ENCODE measurements at places on chromosomes 4 and X.

DNA sequence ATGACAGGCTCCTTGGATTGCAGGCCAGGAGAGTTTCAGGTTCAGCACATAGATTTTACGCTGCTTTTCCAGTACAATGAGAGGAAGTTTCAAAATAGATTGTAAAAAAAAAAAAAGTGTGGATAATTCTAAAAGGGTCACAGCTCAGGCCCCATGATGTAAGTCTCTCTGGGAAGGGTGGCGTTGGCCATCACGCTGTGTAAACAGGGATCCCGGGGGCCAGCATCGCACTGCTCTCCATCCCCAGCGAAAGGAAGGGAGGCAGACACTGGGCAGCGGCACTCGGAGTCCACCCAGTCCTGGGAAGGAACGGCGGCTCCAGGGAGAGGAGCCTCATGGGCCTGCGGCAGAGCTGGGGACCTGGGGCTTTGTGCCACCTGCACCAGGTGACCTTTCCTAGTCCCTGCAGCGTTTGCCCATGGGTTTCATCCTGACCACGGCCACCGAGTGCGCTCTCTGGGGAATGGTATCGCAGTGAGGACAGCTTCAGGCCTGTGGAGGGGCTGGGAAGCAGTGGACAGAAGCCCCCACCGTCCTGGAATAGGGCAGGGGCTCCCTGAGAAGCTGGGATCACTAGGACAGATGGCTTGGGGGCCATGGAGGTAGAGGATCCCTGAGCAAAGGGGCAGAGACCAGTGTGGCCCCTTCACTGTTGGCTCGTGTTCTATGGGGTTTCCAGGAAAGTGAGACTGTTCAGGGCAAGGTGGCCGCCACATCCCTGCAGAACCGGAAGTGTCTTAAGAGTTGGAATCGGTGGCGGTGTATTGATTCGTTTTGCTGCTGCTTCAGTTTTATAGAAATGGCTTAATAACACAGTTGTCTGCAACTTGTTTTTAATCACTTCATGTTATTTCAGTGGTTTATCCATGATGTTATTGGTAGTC, 38.9 kb downstream of the RGS12 start:
- DNase-seq = no peak

GRCh38 chrX:37894725-37895124, 47.4 kb upstream of the DYNLT3 start:
- no peak for DNase-seq

DNA sequence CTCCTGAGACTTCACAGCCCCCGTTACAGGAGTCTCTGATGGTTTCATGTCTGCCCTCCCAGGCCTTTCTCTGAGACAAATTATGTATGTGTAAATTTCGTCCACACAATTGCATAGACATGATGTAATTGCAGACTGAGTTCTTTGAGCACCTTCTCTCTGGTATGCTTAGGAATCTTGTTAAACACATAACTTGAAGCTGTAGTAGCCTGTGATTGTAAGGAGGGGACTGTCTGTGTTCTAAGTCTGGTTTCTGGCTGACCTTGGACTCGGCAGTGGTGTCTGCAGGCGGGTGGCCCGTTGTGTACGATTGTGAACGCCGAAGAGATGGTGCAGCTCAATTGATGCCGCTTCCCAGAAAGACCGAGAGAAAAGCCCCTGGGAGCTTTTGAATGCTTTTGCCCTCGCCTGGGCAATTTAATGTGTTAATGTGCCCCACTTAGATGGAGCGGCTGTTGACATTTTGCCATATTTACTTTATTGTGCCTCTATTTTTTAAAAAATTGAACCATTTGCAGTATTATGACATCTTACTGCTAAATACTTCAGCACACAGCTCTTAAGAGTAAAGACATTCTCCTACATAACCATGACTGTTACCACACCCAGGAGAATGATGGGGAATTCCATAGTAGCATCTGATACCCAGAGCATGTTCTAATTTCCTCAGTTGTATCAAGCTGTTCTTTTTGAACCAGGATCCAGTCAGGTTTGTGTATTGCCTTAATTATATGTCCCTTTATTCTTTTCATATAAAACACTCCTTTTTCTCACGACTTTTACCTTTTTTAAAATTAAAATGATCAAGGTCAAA, 58.4 kb upstream of the TADA2B start:
- no peak for DNase-seq

DNA sequence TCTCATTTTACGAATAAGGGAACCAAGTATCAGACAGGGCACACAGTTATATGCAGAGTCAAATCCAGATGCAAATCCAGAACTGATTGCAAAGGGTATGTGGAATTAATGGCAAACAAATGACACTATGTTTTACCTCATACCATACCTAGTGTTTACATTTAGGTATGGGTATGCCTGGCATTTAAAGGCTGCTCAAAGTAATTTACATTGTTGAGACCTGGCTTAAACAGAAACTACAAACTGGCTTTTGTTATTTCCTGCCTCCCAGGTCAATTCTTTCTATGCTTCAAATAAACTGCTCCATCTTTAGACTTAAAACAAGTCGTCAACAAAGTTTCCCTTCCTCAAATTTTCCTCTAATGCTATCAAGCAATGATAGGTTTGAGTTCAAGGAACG, 33.7 kb downstream of the ANKRD17 start:
- no peak for DNase-seq

DNA sequence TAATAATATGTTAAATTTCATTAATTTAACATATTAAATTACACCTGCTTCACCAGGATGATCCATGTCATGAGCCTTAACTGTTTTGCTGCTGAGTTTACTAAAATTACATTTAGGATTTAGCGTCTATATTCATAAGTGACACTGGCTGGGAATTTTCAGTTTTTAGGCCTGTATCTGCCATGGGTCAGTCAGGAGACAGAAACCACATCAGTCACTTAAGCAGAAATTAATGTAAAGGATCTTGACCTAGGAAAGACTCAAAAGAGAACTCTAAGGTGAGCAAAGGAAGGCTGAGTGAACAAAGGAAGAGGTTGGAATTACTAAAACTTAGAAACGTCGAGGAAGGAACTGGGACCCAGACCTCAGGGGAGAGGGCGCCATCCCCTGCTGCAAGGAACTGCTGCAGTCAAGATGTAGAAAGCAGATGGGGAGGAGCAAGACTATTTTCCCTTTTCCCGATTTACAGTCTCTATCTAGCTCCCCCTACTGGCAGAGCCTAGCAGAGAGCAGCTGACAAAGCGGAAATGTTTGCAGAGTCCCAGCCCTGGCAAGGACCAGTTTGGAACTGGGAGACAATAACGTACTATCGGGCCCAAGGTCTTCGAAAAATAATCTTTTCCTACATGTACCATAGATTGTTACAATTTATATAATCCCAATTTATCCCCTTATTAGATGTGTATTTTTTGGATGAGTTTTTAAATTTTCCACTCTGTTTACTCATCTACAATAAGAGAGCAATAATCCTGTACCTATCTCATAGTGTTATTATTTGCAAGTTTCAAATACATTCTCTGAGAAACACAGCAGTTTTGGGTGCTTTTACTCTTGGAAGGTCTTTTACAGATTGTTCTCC, 22.6 kb upstream of the RBBP7 start:
- no peak for DNase-seq

DNA sequence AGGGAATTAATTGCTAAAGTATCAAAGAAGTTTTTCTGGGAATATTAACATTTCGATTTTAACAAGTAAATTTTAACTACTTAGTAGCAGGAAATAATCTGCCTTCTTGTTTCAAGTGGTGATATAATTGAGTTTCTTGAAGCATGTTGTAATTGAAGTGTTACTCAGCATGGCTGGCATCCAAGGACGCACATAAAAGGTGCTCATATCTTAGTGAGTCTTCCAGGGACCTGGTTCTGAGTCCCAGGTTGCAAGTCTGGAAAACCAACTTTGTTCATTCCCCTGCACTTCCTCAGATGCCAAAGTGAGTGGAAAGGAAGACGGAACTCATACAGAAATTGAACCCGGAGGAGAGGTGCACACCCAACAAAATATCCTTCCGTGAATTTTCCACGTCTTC, 399.6 kb downstream of the NLGN4X start:
- DNase-seq = no peak

DNA sequence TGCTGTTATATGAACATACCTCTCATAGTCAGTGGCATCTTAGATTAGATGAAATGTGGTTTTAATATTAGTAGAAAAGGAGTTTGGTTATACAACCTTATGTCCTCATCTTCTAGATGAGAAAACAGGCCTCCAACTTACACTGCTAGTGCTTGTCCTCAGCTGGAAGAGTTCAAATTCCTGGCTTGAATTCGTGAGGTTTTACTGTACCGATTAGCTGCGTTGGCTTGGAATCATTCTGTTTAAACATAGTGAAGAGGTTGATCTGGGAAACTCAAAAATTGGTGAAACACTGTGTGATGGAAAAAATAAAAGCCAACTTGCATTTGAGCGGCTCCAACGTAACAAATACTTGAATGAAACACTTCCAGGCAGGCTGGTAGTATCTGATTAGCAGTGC, 81.0 kb downstream of the LNX1 start:
- no peak for DNase-seq

DNA sequence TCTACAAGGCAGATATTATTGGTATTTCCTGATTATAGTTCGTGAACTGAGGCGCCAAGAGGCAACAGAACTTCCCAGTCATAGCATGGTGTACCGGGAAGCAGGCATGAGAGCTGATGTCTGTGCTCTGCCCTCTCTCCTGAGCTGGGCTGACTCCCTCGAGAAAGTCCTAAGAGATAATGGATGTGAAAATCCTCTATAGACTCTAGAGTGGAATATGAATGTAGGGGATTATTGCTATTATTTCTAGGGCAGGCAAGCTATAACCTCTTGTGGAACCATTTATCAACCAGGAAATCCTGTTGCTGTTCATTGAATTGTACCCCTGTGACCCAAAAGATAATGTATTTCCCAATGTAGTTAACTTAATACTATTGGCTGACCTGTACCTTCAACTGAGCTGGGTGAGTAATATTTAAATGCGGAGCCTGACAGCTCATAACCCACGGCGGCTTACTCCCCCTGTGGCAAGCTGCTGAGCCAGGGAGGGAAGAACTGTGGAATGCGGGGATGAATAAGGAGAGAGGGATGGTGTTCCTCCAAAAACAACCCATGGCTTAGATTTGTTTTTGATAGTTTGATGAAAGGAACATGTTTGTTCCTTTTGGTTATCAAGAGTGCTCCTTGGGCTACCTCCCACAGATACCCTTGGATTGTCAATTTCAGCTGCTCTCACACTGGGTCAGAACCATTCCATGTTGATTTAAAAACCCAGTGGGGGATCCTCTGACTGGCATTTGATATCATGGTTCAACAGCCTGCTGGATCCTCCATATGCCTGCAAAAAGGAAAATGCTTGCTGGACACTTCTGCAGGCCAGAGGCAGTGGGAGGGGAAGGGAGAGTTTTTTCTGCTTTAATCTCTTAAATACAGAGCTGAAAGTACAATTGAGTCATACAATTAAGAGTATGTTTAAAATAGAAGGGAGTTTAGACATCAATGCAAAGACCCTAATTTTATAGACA, 339.0 kb upstream of the BOD1L1 start:
- no peak for DNase-seq

GRCh38 chr4:78331965-78332364, 219.6 kb upstream of the ANXA3 start:
- DNase-seq = no peak

GRCh38 chr4:118282692-118283091, 70.1 kb downstream of the PRSS12 start:
- DNase-seq = no peak

- DNase-seq = no peak
Observed at GRCh38 chr4:8090312-8090711, 68.3 kb downstream of the ABLIM2 start.

DNA sequence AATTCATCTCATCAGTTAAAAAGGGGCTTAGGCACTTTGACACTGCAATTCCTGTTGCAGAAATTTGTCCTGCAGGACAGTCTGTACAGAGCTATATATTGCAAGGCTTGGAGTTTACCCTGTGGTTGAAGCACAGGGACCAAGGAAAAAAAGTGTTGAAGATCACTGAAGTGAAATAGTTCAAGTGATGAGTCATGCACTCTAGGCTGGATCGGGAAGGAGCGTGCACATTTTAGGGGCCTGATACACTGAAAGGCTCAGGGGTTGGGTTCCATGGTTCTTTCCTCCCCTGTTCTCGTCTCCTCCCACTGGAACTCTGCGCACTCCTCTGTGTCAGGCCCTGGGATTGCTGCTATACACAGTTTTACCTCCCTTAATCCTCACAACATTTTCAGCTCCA, 104.9 kb upstream of the ARMCX2 start:
- DNase-seq = no peak

- DNase-seq = no peak
Observed at GRCh38 chrX:50054147-50054546, 131.8 kb downstream of the CLCN5 start.

DNA sequence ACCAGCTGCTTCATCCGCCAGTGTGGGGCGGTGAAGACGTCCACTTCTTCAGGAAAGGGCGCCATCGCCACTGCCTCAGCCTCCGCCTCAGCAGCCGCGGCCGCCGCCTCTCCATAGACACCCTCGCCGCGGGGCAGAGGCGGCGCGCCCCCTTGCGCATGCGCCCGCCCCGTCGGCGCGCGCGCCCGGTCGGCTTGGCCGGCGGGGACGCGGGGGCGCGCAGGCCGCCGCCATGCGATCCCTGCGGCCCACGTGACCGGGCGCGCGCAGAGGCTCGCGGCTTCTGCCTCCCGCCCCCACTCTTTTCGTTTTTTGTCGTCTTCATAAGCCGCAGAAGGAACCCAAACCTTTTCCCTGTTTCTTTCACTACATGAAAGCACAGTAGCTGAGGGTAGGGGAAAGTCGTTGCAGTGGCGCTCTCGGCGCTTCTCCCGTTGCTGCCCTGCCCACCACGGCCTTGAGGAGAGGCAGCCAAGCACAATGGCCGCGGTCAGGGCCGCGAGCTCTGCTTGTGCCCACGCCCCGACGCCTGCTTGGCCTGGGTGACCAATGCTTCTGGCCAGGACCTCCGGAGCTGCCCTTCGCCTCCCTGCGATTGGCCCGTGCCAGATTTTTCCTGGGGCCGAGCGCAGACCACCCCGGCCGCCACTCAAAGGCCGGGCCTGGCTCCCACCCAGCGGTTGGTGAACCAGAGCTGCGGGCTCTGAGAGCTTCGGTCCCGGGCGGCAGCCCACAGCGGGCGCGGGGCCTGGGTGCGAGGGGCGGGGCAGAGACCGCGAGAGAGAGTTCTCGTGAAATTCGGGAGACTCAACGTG, at the start of gene FBXL5:
Gene FBXL5 (minus strand): TSS at position 135 of the 815 bp plus-strand sequence. CDS start 70 bp downstream, at position 65.
- peak; percentile 37 for DNase-seq

DNA sequence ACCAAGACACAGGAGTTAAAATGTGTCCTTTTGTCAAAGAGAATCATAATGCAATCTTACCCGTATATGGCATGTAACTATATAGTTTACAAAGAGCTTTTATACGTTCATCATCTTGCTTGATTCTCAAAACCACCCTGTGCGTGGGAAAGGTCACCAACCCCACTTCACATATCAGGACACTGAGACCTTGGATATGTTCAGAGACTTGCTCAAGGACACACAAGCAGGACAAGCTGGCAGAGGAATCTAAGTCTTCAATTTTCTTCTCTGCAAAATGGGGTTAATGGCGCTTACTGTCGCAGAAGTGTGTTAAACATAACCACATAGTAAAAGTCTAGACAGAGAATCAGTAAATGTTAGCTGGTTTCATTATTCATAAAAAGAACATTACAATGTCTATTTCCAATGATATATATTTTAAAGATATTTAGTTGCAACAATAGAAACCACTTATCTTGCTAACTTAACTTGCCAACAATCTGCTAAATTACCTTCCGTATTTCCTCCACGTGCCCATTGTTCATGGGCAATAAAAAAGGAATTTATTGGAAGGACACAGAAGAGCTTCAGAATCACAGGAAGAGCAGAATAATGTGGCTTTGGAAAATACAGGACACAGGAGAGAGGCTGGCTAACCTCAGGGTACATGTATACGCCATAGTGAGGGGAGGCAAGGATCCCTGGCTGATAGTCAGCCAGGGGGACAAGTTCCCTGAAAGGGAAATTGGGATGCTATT, 64.6 kb upstream of the TAPT1 start:
- no peak for DNase-seq
